Activated CD4-positive, alpha-beta T cell treated with anti-CD3 and anti-CD28 coated beads, Interleukin-2, amount 50 U/mL, for 16 hours (primary cell): ENCODE measurements at places on chromosomes 5 and 9.

- no peak for DNase-seq
Observed at GRCh38 chr5:112974901-112975300, 1.7 kb upstream of the DCP2 start.

- no peak for DNase-seq
Observed at GRCh38 chr9:123941524-123942070, 11.7 kb upstream of the DENND1A start.

- DNase-seq = no peak
Observed at GRCh38 chr5:172043865-172044264, 37.4 kb upstream of the FBXW11 start.

- DNase-seq = no peak
Observed at GRCh38 chr9:78144663-78145377, 91.1 kb upstream of the CEP78 start.
